Calu3 (cell line): ENCODE measurements at places on chromosomes 2 and 18. TPM values are rescaled to one million over a fixed set of nuclear protein-coding genes. Genes with fewer than 3 reads are reported as not detected.
A peak's percentile ranks its signal among the peaks of the same experiment; 100 is the strongest.

The AGXT gene
- not detected in 2 replicates for total RNA-seq

The KCNE4 gene
- not detected in 2 replicates for total RNA-seq

The FEV gene
- total RNA-seq: not detected in 2 replicates

DNA sequence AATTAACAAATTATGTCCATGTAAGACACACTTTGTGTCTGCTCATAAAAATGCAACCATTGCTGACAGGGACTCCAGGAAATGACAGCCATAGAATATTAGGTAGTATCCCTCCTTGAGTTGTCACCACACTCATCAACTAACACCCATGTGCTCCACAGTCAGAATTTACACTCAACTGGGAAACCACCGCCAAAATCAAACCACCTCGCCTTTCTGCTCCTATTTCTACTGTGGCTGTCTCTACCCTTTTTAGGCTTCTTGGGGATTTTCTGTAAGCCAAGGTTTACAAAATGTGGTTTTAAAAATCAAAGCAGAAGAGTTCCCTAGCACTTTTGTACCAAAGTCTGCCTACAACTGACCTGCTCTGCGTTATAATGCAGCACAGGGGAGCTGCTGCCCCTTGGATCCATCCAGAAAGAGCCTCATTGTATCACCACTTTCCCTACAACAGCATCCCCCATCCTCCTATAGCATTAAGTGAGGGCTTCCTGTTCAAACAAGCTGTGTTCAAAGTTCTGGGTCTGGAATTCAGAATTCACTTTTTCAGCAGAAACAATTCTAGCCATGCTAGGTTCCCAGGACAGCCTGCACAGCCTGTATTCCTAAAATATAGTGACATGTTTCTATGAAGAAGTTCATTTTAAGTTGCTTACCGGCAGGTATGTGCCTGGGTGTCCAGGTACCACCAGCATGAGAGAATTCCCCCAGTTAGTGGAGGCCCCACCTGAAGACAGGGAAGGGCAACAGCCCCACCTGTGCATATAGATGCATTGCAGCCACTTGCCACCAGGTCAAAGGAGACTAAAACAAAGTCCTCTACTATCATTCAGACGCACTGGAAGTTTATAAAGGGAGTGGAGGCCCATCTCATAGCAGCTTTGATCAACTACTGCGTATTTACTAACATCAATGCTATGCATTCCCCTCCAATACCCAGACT is 104.3 kb downstream of the MYO5B start:
- no peak overlapping the region for H3K27ac ChIP-seq
- H3K4me1 ChIP-seq: peaks cover 38% of the 10 kb centered on the region
- H3K4me3 ChIP-seq: no peak overlapping the region

- DNase-seq: no peak
- H3K4me1 ChIP-seq: peaks cover 9% of the 10 kb centered on the region
- no peaks in the 10 kb centered on the region for H3K27me3 ChIP-seq
- peak overlapping the region; percentile 24 for H3K27ac ChIP-seq
- no peak overlapping the region for H3K4me3 ChIP-seq
Measured at GRCh38 chr18:32040936-32041335, 22.3 kb downstream of the RNF125 start.

DNA sequence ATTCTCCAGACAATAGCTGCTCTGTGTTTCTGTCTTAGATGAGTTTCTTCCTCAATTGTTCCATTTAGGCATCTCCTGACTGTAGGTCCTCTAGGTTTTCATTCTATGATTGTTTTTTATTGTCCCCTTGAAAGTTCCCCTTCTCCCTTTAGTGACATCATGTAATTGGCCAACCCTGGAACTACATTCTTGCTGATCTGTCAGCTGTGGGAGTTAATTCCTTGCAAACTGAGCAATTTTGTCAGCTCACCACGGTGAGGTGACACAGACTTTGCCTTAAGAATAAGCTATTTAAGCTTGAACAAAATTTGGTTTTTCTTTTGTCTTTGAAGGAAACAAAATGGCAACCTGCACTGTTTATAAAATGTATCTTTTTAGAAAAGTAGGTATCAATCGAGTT is 95.9 kb downstream of the TXNL1 start:
- H3K4me1 ChIP-seq: no peaks in the 10 kb centered on the region
- no peak overlapping the region for H3K4me3 ChIP-seq
- no peaks in the 10 kb centered on the region for H3K36me3 ChIP-seq
- H3K27ac ChIP-seq: no peak overlapping the region
- peaks cover 16% of the 10 kb centered on the region for H3K27me3 ChIP-seq

GRCh38 chr2:54767921-54768320 is 44.5 kb downstream of the EML6 start:
- no peaks in the 10 kb centered on the region for H3K36me3 ChIP-seq
- DNase-seq: no peak
- H3K27ac ChIP-seq: no peak overlapping the region
- no peaks in the 10 kb centered on the region for H3K27me3 ChIP-seq
- no peak overlapping the region for H3K4me3 ChIP-seq
- peaks cover 10% of the 10 kb centered on the region for H3K4me1 ChIP-seq

DNA sequence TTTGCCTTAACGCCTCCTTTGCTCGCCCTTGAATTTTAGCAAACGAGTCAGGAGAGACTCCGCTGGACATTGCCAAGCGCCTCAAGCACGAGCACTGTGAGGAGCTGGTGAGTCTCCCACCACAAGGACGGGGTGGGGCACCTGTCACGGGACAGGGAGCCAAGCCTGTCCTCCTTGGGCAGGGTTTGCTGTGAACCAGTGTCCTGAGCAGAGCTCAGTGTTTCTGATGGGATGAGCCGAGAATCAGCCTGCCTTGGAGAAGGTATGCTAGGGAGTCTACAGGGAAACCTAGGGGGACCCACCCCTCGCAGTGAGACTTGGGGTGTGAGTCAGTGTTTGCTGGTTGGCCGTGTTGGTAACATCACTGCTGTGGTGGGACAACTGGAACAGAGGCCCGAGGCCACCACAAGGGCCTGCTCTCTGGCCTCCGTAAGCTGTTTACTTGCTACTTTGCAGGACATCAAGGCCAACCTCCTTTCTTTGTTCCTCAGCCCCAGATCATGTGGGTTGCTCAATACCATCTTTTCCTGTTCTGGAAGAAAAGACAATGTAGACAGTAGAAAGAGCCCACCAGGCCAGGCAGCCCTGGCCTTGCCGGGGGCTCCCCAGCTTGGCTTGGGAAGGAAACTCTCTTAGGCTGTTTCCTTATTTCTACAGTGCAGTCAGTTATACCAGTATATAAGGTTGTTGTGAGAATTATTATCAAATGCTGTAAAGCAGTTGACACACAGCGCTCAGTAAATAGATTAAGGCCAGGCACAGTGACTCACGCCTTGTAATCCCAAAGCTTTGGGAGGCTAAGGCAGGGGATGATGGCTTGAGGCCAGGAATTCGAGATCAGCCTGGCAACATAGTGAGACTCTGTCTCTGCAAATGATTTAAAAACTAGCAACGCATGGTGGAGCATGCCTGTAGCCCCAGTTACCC is 42.4 kb downstream of the ITGB1BP1 start:
- peaks cover 43% of the 10 kb centered on the region for H3K36me3 ChIP-seq
- peak; percentile 54 for DNase-seq
- H3K27ac ChIP-seq: peak overlapping the region; percentile 58
- H3K4me3 ChIP-seq: no peak overlapping the region
- no peaks in the 10 kb centered on the region for H3K27me3 ChIP-seq

GRCh38 chr2:198930170-198930569 is 527.6 kb downstream of the SATB2 start:
- peak; percentile 5 for DNase-seq
- no peak overlapping the region for H3K27ac ChIP-seq
- H3K27me3 ChIP-seq: no peaks in the 10 kb centered on the region

- H3K4me1 ChIP-seq: peaks cover 38% of the 10 kb centered on the region
- DNase-seq: no peak
- peak overlapping the region; percentile 90 for H3K4me3 ChIP-seq
- peaks cover 27% of the 10 kb centered on the region for H3K36me3 ChIP-seq
Measured at GRCh38 chr18:12884406-12885323, 628 bp upstream of the PTPN2 start.

DNA sequence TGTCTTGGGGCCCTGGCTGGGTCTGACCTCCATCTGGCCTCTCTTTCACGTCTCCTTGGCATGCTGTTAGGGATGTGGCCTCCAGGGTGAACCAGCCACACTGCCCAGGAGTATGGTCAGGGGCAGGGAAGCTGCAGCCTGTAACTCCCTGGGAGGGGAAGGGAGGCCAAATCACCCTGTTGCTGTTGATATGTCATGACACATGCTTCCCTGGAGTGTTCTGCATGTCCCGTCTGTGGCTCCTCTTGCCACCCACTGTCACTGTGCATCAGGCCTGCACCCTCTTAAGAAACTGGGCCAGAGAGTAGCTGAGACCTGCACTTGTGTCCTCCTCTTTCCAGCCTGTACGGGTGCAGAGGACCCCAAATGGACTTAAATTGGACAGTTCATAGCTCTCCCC is 221.3 kb downstream of the FHOD3 start:
- H3K36me3 ChIP-seq: no peaks in the 10 kb centered on the region
- H3K27me3 ChIP-seq: peaks cover 34% of the 10 kb centered on the region
- no peak for DNase-seq
- H3K27ac ChIP-seq: no peak overlapping the region
- no peaks in the 10 kb centered on the region for H3K4me1 ChIP-seq

DNA sequence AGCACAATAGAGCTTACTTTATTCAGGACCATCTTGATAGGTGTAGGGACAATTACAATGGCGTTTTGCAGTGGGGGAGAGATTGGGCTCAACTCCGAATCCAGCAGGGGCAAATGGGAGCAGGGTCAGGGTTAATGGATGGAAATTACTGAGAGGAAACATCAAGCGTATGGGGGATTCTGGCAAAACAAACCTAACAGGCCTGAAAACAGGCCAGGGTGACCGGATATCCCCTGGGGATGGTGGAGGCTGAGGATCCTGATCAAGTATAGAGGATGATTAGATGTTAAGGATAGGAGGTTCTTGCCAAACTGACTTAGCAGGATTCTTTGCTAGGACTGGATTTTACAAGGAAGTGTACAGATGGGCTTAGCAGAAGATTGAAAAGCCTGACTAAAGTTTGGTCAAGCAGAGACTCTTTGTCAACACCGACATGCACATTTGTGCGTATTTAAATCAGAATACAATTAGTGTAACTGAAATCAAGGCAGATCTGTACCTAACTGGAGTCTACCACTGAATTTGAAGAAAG is 54.5 kb upstream of the GPR45 start:
- DNase-seq: no peak
- no peaks in the 10 kb centered on the region for H3K36me3 ChIP-seq
- peaks cover 33% of the 10 kb centered on the region for H3K27me3 ChIP-seq
- H3K27ac ChIP-seq: no peak overlapping the region
- no peaks in the 10 kb centered on the region for H3K4me1 ChIP-seq
